SW 1271 (cell line): ENCODE measurements at places on chromosomes 4 and X.

GRCh38 chr4:3462321-3462789 is 751 bp upstream of the DOK7 start:
- DNase-seq = no peak

GRCh38 chr4:107736924-107737448 is 17.0 kb upstream of the PAPSS1 start:
- DNase-seq = peak; percentile 46

GRCh38 chrX:35675151-35675550 is 123.0 kb upstream of the MAGEB16 start:
- DNase-seq = no peak

DNA sequence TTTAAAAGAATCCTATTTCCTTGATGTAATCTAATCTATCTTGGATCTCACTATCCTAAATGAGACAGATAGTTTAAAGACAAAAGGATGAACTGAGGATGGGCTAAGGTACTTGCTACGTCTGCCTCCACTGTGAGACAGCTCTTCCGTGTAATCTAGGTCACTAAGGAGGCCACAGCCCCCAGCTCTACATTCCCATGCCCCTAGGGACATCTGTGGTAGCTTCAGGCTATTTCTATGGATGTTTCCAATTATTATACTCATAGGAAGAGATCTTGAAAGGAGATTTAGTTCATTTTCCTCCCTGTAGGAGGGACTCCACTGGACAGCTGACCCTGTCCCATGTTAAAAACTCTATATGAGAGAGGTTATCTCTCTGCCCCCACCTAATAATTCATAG is 140.8 kb upstream of the TRPC5 start:
- DNase-seq = no peak

GRCh38 chrX:1521459-1521956 is 15.5 kb downstream of the P2RY8 start:
- no peak for DNase-seq

DNA sequence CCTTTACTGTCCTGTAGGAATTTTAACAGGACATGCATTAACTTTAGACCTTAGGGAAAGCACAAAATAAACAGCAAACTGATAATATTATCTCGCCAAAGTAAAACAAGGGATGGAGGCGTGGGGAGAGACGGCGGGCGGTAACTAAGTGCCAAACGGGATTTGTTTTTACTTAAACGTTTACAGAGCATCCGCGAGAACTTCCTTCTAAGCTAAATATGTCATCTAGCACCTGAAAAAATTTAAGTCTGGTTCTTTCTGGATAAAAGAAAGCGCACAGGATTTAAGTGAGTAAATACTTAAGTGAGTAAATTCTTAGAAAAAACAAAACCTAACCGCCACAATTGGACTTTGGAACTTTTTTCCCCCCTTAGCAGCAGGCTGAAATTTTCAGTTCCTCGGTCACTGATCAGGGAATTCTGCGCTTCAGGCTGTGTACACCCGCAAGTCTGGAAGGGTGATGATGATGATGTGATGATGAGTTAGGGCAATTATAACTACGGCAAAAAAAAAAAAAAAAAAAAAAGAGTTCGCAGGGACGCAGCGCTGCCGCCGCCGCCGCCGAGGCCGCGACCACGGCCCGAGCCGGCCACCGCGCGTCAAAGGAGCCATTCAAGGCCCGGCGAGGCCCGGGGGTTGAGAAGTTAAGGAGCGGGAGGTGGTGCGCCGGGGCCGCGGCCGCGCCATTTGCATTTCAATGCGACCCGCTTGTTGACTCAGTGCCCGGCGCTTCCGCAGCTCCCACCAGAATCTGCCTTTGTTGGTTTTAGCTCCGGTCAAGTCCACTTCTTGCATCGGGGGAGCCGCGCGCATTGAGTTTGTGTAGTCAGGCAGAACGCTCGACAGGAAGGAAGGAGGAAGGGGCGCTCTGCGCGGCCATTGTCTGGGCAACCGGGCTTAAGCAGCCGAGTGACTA is 108.8 kb downstream of the SPRY1 start:
- no peak for DNase-seq

DNA sequence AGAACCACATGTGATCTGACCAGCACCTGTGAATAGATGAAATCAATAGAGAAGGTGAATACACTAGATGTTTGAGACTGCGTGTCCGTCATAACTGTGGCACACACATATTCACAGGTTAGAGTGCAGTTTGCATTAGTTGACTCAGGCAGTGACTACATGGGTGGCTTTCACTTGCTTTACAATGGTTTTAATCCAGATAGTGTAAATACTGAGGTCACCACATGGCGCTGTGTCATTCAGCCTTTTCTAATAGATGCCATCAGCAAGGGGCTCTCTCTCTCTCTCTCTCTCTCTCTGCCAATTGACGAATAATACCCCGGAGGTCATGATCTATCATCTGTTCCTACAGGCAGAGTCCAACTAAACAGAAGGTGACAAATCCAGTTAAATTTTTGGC is 30.7 kb upstream of the FGF13 start:
- no peak for DNase-seq

DNA sequence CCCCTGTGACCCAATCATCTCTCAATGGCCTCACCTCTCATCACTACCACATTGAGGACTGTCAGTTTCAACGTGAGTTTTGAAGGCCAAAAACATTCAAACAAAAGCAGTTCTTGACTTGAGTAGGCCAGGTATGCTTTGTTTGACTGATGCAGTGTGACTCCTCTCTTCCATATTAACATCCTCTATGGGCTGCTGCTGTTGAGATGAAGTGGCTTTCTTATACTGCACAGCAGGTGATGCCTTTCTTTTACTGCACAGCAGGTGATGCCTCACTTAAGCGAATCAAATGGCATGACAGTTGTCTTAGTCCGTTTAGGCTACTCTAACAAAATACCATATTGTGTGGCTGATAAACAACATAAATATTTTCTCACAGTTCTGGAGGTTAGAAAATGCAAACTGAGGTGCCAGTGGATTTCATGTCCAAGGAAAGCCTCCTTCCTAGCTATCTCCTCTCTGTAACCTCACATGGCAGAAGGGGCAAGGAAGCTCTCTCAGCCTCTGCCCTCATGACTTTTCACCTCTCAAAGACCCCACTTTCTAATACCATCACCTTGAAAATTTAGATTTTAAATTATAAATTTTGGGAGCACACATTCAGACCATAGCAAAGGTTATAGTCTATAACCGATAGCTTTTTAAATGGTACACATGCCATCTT is 2267.9 kb upstream of the AGA start:
- no peak for DNase-seq

- peak; percentile 1 for DNase-seq
Observed at GRCh38 chr4:151420250-151420807, 11.4 kb downstream of the FHIP1A start.

- no peak for DNase-seq
Observed at GRCh38 chr4:183959319-183960045, 54.4 kb downstream of the STOX2 start.

DNA sequence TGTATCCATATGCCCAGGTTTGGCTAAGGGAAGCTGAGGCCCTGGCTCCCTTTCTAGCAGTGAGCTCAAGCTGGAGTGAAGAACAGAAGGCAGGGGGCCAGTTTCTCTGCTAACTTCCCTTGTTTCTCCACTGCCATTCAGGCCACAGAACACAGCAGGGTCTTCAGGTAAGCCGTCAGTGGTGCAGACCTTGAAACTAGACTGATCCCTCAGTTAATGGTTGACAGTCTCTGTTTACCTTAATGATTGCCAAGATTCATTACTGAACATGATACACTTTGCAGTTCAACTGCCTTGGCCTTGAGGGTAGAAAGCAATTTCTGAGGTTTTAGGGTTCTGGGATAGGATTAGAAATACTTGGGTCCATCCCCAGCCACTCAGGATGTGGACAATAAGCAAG is 8.9 kb upstream of the GJB1 start:
- DNase-seq = no peak

DNA sequence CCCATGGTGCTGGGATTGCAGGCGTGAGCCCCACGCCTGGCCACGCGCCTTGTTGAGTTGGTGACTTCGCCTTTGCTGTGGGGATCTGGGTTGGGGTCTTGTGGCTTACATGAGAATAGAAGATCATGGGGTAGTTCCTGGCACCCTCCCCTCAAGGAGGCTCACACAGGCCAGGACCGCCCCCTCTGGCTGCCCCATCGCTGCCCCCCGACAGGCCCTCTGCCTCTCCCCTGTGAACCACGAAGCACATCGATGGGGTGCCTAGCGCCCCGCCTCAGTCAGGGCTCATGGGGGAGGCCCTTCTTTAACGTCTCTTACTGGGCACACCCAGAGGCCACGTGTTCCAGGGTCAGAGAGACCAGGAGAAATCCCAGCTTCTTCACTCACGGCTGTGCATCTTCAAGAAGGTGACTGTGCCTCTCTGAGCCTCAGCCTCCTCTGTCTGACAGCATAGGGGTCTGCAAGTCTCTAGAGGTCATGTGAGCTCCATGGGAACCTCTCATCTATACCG is 23.6 kb upstream of the SPON2 start:
- DNase-seq = no peak

DNA sequence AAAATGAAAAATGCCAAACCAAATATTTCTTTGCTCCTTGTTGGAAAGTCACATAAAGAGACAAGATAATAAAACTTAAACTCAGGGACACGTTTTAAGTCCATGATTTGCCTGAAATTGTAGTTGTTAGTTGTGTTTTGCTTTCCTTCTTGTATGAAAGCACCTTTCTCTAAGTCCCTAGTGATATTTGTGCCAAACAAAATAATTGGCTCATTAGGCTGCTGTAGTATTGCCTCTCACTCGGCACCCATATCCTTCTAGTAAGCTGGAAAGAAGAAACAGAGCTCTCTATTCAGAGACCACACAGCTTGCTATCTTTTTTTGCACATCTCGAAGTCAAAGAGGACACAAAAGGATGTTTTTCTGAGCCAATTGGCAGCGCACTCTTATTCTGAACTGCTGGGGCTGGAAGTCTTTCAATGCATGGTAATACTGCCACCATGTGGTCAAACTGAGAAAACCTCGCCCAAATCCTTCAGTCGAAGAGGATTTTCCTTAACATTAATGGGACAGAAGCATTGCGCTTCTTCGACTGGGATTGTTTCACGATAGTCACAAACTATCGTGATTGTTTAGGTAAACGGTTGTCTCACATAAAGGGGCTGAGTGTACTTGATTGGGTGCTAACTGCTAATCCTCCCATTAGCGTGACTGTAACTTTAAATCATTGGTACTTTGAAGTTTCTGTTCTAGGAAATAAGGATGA is 571.9 kb upstream of the LCORL start:
- peak; percentile 39 for DNase-seq

DNA sequence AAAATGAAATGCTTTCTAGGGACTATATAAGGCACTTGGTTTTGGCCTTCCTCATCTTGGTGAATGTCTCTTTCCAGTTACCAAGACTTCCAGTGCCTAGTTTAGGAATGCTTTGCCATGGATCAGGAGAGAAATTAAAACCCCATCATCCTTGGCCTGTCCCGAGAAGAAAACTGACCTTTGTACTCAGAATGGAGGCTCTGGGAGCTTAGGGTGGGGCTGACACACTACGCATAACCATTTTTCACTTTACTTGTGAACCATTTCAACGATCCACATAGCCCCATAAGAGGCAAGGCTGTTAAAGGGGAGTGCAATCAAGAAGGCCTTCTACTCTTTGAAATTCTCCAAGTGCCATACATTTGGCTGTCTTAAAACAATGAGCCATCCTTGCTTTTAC is 26.7 kb upstream of the ZCCHC13 start:
- no peak for DNase-seq

- DNase-seq = no peak
Observed at GRCh38 chr4:54140287-54140686, 40.3 kb downstream of the GSX2 start.

DNA sequence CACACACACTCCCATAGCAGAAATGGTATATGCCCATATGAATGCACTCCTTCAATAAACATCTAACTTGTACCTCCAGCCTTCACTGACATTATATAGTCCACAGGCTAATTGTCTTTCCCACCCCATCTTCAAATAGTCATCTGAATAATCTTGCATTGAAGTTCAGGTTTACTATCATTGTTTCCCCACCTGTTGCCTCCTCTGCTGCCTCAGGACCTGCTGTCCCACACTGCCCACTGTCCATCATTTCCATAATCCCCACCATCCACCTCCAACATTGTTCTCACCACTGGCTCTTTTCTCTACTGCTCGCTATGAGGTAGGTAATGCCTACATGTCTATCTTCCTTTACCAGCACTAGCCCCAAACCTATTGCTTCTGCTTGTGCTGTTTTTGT is 66.1 kb downstream of the TBC1D9 start:
- DNase-seq = no peak

DNA sequence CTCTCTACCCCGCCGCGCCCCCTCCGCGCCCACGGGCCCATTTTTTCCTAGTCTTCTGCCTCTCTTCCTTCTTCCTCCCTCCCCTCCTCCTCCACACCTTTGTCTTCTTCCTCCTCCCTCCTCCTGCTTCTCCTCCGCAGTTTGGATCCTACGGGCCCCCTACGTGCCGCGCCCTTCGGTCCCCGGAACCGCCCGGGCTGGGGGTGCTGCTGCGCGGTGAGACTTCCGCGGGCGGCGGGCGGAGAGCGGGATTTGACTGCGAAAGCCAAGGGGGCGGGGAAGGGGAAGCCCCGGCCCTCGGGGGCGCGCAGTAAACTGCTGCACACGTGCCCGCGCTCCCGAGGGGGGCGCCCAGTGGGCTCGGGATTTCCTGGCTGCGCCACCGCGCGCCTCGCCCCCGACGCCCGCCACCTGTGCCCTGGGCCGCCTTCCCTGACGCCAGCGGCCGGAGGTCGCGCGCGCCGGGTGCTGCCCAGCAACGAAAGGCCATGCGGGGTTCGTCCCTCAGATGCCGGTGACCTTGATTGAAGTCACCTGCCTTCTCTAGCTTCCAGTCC is 3.3 kb upstream of the NKX3-2 start:
- no peak for DNase-seq

- DNase-seq = no peak
Observed at GRCh38 chr4:40842725-40843423, 93.1 kb downstream of the NSUN7 start.
